Uterus (tissue), 4 donors: ENCODE measurements at places on chromosomes 11 and 22. TPM values are rescaled to one million over a fixed set of nuclear protein-coding genes. Genes with fewer than 3 reads are reported as not detected.
A peak's percentile ranks its signal among the peaks of the same experiment; 100 is the strongest.

- DNase-seq: no peak
Observed at GRCh38 chr11:118046964-118047700, 29.7 kb upstream of the TMPRSS4 start.

GRCh38 chr11:123227763-123228495, 32.9 kb upstream of the CLMP start:
- DNase-seq: no peak

GRCh38 chr11:133947321-133947756, 9.4 kb downstream of the IGSF9B start:
- no peak for DNase-seq

DNA sequence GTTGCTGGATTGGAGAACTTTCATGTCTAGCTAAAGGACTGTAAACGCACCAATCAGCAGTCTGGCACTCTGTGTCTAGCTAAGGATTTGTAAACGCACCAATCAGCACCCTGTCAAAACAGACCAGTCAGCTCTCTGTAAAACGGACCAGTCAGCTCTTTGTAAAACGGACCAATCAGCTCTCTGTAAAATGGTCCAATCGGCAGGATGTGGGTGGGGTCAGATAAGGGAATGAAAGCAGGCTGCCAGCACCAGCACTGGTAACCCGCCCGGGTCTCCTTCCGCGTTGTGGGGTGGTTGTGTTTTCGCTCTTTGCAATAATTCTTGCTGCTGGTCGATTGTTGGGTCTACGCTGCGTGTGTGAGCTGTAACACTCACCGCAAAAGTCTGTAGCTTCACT, 11.3 kb downstream of the MYO18B start:
- DNase-seq: no peak

DNA sequence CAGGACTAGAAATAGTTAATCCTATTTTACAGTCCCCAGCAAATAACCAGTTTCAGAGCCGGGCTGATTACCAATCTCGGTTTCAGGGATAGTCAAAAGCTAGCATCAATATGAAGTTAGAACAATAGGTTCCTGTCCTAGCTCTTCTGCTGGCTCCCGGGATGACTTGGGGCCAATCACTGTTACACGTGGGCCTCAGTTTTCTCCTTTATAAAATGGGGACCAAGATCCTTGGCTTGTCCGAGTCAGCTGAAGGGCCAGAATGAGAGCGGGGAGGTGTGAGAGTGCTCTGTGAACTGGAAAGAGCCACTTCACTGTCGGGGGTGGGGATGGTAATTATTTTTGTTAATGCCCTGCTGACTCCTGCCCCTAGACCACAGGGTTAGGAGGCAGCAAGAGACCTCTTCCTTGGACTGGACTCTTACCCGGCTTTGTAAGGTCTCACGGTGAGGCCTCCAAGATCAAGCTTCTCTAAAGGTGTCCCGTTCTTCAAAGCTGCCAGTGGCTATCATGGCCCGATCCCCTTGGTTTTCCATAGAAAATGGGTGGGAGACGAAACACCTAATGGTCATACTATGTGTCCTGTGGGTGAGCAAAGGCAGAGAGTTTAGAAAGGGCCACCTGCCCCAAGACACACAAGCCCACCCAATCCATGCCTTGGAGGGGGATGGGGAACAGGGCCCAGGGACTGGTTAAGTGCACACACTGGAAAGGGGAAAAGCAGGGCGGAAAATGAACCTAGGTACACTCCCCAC, 1.4 kb downstream of the UCP2 start:
- no peak for DNase-seq

DNA sequence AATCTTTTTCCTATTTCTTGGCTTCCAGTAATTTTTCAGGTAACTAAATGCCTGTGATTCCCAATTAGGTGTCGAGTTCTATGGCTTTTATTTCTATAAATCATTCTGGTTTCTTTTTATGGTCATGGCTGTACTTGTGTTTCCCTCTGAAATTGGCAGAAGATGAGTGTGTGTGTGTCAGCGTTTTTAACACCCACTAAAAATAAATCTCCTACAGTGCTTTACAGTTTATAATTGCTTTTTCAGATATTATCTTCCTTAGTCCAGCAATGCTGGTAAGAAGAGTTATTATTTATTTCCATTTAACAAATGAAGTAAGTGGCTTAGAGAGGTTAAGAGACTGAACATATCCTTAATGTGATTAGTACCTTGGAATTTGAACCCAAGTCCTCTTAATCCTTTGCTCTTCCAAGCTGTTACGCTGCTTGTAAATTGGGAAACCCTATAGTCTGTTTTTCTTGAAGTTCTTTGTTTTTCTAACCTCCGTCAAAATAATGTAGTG, 125.2 kb downstream of the TEAD1 start:
- no peak for DNase-seq

DNA sequence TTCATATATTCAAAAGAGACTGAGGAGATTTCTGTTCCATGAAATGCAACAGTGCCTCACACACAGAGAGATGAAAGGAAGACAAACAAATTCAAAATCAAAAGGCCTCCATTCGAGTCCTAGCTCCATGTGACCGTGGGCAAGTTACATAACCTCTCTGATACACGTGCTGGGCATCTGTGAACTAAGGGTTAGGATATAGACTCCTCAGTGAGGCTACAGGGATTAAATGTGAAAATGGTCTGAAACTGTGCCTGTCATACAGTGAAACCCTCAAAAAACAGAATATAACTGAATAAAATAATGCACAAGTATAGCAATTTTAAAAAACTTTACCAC, 111.8 kb upstream of the MTMR2 start:
- no peak for DNase-seq

GRCh38 chr11:2849994-2850770, 35.4 kb downstream of the CDKN1C start:
- no peak for DNase-seq

DNA sequence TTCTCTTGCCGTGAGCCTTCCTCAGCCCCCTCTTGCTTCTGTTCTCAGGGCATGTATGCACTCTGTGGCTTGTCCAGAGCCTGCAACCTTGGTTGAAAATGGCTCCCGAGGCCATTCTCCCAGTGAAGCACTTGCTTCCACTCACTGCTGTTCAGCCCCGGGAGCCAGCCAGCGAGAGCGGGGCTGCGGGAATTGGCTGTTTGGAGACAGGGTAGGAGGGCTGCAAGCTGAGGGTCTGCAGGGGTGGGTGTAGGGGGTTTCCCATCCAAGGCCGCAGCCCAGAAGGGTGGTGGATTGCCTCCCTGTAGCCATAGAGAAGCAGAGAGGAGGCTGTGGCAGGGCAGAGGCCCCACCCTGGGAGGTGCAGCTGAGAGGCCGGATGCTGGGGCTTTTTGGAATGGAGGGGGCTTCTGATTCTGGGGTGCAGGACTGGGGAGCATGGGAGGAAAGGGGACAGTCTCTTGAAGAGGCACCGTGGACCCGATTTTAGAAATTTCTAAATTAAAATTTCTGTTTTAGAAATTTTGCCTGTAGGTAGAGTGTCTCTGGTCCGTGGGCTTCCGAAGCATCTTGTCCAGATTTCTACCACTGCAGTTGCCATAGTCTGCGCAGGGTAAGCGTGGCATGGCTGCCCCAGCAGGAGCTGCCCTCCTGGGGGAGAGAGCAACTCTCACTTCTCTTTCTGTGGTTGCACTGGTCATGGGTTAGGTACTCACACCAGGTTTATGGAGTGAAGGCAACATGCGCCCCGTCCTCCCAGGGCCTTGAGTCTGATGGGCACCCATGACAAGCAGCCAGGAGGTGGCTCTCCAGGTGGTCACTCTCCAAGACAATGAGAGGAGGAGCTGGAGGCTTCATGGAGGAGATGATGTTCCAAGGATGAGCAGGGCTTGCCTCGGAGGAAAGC, 100.2 kb downstream of the TBC1D22A start:
- DNase-seq: no peak

DNA sequence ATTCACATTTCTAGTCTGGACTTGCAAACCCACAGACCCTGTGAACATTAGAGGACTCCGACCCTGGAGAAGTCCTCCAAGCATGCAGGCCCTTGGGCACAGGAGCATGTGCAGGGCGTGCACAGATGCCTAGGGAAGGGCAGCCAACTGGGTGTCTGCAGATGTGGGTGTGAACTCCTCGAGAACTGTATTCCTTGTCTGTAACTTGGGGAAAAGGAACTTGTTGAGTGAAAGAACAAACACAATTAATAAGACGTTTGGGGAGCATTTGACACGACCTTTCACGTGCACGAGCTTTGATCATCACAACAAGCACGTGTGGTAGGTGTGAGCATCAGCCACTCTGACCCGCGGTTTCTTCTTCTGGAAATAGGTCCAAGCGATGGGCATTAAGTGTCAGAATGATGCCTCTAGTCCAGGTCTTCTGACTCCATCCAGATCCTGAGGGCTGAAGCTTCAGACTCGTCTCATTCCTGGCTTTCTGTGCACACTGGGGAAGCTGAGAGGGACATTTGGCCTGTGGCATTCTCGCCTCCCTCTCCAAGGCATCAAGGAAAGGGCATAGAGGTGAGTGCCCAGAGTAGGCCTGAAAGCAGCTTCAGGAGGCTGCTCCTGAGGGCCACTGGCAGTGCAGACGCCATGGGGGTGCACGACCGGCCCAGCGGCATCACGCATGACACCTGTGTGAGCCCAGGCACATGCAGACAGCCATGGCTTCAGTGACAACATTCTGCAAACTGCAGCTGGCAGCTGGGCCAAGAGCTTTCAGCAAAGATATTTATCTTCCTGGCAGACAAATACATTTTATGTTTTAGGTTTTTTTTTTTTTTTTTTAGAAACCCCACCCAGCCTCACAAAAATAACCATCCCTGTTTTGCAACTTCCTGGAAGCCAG, 32.5 kb downstream of the ALX4 start:
- DNase-seq: no peak

GRCh38 chr22:17924735-17925364, 99.5 kb downstream of the MICAL3 start:
- DNase-seq: no peak

DNA sequence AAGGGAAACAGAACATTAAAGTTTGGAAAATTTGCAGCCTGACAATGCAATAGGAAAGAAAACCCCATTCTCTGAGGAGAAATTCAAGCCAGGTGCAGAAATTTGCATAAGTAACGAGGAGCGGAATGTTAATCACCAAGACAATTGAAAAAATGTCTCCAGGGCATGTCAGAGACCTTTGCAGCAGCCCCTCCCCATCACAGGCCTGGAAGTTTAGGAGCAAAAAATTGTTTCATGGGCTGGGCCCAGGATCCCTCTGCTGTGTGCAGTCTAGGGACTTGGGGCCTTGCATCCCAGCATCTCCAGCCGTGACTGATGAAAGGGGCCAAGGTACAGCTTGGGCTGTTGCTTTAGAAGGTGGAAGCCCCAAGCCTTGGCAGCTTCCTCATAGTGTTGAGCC, 780.2 kb downstream of the LRRC4C start:
- DNase-seq: no peak

DNA sequence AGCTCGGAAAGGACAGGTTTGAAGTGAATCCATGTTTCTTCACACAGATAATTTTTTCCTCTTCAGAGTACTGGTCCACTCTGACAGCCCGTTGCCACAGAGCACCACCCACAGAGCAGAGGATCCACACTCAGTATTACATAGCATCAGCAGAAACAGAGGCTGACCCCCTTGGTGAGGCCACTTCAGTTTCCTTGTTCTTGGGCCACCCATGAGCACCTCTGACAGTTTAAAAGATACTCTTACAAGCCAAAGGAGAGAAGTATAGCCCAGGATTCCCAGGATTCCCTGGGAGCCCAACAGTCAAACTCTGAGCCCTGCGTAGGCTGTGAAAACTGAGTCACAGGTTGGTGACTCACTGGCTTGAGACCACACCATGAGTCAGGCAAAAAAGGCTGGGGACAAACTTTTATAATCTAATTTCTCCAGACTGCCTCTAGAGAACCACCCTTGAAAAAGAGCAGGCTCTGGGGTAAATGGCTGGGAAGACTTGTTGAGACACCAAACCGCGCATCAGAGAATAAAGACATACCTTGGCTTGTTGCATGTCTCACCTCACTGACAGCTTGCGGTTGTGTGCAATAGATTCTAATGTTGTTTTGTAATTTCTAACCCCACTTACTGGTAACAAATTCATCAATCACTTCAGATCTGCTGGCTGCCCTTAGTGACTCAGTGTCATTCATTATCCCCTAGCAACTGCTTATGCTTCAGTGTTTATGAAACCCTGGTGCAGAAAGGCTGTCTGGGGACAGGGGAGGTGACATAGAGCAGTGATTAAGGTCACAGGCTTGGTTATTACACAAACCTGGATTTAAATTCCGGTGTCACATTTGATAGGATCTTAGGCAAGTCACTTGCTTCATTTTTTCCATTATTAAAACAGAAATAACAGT, 56.9 kb upstream of the PRSS23 start:
- DNase-seq: peak; percentile 45

DNA sequence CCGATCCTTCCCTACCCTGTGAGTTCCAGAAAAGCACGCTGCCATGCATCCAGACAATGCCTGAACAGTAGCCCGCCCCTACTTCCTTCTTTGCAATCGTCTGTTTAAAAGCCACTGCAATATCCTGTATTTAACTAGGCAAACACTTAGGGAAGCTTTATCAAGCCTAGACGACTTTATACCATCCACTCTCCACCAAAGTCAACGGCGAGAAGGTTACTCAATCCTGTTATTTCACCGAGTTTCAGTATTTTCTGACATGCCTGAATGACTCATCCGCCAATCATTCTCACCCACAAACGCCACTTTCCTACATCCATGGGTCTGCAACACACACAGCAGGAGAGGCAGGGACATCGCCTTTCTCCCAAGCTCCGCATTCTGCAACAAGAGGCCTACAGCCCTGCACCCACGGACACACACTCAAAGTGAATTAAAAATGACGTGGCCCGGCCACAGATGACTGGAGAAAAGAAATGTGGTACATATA, 9.3 kb downstream of the CELSR1 start:
- no peak for DNase-seq

IFITM5 gene
- total RNA-seq: not detected

TESMIN gene
- 1.6 TPM for total RNA-seq

MRGPRE gene
- total RNA-seq: 0.28 TPM

ARHGAP42 gene
- 16.8 TPM for total RNA-seq

DBX1 gene
- total RNA-seq: not detected

HTR3A gene
- 0.14 TPM for total RNA-seq

DEUP1 gene
- not detected for total RNA-seq

HORMAD2 gene
- total RNA-seq: not detected

SAAL1 gene
- total RNA-seq: 29.9 TPM
